Muscle of leg (tissue), 16 donors: ENCODE measurements at places on chromosomes 12 and 14. TPM values are rescaled to one million over a fixed set of nuclear protein-coding genes. Genes with fewer than 3 reads are reported as not detected.
A peak's percentile ranks its signal among the peaks of the same experiment; 100 is the strongest.

- DNase-seq: peak; percentile 79
Observed at GRCh38 chr14:83300476-83301064, 1766.9 kb upstream of the SEL1L start.

Gene TAS2R14
- 2.5 TPM for total RNA-seq

DNA sequence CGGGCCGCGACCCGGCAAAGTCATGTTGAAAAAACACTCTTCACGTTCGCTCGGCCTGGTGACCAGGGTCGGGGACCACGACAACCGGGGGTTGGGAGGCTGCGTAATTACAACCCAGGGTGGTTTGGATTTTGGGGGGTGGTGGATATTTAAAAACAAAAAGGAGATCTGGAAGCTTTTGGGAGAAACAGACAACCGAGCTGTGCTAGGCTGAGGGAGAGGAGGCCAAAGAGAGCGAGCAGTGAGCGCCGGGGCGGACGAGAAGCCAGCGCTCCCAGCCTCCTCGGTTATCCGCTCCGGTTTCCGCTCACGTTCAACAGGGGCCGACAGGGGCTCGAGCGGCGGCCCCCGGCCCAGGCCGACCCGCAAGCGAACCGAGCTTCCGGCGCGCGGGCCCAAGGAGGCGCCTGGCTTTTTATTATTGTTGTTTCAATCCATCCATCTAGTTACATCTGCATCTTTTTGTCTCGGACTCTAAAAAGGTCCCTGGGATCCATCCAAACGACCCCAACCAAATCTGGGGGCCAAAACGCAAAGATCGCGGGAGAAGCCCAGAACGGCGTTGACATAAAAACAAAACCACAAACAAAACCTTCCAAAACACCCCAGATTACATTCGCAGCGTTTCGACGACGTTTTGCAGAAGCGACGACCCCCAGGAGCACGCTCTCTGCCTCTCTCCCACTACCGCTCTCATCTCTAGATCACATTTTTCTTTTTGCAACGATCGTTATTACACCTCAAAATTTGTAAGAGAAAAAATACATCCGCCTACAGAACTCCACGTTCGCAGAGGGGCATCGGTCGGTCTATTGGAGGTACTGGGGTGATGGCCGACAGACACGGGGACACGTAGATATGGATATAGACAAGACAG is 771 bp downstream of the OTX2 start:
- no peak for DNase-seq

Gene LMO3
- 1.8 TPM for total RNA-seq

DNA sequence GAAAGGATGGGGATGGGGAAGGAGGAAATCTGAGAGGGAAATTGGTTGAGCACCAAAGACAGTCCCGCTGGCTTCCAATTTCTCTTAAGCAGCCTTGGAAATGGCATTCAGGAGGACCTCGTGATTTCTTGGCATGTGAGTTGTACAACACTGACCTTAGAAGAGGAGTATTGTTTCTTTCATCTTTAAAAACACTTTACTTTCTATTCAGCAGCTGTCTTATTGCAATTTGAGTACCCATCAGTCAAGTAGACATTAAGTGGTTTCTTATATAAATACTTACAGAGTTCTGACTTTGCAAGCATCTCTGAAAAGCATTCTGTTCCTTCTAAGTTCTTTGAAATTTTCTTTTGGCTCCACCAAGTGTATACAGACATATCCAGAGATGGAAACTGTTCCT is 83.2 kb downstream of the LMNTD1 start:
- DNase-seq: no peak

Gene PLEKHG7
- total RNA-seq: 0.18 TPM

DNA sequence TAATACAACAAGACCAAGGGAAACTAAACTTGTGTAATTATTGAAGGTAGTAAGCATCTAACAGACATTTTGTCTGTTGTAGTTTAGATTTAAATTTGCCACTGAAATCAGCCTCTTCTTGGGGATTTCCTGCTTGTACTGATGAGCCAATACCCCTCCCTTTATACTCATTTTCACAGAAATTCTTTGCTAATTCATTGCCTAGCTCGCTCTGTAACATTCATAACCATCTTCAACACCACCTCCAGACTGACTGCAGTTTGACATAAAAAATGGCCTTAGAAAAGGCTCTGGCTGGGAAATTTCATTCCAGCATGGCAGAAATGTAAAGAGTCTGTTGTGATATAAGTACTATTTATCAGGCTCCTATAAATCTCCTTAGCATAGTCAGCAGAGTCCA is 109.7 kb upstream of the FLRT2 start:
- no peak for DNase-seq

GRCh38 chr12:74776378-74776777 is 238.7 kb downstream of the ATXN7L3B start:
- DNase-seq: no peak

Gene MYBPC1
- total RNA-seq: 2,328 TPM

DNA sequence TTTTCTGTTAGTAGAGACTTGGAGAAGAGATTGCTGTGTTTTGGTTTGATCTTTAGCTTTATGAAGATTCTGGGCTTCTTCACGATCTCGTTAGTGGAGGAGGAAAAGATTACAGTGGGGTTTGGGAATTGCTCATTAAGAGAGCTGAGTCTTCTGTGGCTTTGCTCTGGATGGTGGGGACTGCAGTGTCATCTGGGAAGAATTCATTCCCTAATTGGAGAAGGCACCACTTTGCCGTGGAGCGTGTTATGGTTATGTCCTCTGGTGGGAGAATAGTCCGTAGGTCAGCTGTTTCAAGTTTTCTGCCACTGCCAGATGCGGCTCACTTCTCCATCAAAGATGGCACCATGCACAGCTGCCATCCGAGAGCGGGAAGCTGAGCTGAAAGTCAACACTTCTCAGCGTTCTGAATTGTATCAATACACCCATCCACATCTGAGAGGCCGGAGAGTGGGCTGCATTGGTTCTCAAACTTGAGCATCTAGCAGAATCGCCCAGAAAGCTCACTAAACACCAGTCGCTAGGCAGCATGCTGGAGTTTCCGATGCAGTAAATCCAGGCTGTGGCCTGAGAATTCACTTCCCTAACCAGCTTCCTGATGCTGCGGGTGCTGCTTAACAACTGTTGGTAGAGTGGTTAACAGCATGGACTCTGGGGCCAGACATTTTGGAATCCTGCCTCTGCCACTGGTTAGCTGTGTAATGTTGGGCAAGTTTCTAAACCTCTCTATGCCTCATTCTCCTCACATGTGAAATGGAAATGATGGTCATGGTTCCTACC is 117.8 kb downstream of the PLXNC1 start:
- peak; percentile 70 for DNase-seq

Gene PZP
- 0.40 TPM for total RNA-seq

- no peak for DNase-seq
Observed at GRCh38 chr12:107822356-107822755, 47.9 kb downstream of the ASCL4 start.

- no peak for DNase-seq
Observed at GRCh38 chr12:31366104-31366621, 40.2 kb upstream of the SINHCAF start.

DNA sequence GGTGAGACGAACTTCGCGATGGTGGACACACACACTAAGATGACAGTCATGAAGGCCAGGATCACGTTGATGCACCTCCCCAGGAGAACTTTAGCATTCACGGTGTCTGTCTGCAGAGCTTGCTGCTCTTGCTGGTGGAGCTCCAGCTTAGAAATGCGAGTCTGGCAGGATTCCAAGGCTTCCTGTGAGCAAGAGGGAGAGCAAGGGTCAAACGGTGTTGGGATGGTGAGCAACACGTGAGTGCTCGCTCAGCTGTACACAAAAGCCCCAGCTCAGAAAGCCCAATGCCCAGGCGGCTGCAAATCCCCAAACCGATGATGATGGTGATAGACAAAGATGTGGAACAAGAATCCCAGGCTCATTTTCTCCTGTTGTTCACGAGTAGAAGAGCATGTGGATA is 78.8 kb downstream of the TMCC3 start:
- peak; percentile 48 for DNase-seq

Gene AQP6
- total RNA-seq: 0.13 TPM

DNA sequence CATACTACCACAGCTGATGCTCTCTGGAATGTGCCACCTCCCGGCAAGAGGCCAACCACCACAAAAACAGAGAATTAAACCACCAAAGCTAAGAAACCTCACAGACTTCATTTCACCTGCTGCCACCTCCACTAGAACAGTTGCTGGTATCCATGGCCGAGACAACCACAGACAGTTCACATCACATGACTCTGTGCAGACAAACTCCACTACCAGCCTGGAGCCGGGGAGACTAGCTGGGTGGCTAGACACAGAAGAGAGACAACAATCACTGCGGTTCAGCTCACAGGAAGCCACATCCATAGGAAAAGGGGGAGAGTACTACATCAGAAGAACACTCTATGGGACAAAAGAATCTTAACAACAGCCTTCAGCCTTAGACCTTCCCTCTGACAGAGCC is 78.2 kb downstream of the RALGAPA1 start:
- no peak for DNase-seq

GRCh38 chr14:52730709-52731111 is 744 bp downstream of the STYX start:
- peak; percentile 53 for DNase-seq

GRCh38 chr12:54417712-54418440 is 1.2 kb downstream of the ITGA5 start:
- DNase-seq: peak; percentile 74

Gene MYF6
- 105 TPM for total RNA-seq

Gene DIO2
- 0.80 TPM for total RNA-seq

DNA sequence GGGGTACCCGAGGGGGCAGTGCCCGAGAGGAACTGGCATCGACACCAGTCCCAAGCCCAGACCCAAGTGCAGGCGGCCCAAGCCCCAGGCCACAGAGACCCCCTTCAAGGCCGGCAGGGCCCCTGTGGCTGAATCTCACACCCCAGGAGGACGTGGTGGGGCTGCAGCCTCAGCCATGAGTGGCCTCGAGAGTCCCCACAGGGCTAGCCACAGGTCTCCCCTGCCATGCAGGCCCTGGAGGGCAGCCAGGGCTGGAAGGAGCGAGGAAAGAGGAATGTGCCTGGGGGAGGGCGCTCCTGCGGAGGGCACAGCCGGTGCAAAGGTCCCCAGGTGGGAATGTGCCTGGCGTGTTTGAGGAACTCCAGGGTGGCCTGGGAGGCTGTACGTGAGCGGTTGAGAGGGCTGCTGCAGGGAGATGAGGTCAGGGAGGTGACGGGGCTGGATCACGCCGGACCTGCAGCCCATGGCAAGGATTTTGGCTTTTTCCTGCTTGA is 86.1 kb downstream of the NCOR2 start:
- no peak for DNase-seq

GRCh38 chr14:68768316-68768715 is 24.6 kb downstream of the ZFP36L1 start:
- DNase-seq: no peak

- DNase-seq: no peak
Observed at GRCh38 chr14:77248666-77249065, 22.3 kb downstream of the NGB start.

DNA sequence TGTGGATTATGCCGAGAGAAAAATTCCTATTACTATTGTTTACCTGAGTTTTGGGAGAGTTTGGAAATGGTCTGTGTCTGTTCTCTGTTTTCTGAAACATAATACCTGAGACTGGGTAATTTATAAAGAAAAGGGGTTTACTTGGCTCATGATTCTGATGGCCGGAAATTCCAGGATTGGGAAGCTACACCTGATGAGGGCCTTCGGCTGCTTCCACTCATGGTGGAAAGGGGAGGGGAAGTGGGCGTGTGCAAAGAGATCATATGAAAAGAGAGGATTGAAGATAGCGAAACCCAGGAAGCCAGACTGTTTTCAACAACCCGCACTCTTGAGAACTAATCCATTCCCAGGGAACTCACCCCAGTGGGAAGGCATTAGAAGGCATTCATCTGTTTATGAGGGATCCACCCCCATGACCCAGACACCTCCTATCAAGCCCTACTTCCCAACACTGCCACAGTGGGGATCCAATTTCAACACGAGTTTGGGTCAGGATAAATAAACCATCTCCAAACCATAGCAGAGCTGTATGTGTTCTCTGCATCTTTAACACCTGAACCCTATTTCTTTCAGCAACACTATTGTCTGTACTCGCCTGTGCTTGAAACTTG is 51.1 kb downstream of the APAF1 start:
- DNase-seq: no peak

Gene TRHDE
- 2.3 TPM for total RNA-seq

- peak; percentile 31 for DNase-seq
Observed at GRCh38 chr14:27528328-27528727, 930.5 kb upstream of the NOVA1 start.

DNA sequence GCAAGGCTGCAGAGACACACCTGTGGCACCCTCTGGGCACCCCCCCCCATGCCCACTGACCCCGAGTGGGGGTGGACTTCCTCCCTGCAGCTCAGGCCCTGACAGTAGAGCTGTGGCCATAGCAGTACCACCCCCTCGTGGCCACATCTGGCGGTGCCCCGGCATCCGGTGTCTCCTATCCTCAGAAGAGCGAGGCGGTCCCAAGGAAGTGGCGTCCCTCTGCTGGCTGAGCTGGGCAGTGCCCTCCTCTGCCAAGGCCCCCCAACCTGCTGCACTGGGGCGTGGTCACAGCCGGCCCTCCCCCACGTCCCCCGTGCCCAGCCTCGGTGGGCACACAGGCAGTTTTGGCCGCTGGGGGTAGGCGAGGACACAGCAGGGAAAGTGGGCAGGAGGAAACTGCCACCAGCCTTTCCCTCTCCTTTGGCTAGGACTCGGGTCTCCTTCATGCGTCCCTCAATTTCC is 6.0 kb upstream of the SLC6A12 start:
- DNase-seq: no peak

GRCh38 chr12:6458281-6459003 is 6.6 kb downstream of the TAPBPL start:
- no peak for DNase-seq

Gene TAS2R30
- total RNA-seq: 4.3 TPM

DNA sequence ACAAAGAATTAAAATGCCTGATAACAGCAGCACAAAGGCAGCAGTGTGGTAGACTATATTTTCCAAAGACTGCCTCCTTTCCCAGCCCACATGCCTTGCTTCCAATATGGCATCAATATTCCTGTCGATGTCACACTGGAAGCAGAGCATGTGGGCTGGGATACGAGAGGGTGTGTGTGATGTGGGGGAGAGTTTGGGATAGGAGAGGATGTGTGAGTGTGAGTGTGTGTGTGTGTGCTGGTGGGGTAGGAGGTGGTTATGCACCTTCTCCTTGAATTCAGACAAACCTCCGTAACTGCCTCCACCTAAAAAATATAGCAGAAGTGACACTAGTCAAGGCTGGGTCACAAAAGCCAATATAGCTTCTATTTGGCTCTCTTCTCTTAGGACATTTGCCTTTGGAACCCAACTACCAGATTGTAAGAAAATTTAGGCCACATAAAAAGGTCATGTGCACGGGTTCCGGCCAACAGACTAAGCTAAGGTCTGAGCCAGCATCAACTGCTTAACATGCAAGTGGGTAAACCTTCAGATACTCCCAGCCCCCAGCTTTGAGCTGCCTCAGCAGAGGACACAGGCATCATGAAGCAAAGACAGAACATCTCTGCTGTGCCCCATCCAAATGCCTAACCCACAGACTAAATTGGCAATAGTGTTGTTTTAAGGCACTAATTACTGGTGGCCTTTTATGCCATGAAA is 29.5 kb downstream of the SPPL3 start:
- no peak for DNase-seq

Gene FAM222A
- total RNA-seq: 4.7 TPM

DNA sequence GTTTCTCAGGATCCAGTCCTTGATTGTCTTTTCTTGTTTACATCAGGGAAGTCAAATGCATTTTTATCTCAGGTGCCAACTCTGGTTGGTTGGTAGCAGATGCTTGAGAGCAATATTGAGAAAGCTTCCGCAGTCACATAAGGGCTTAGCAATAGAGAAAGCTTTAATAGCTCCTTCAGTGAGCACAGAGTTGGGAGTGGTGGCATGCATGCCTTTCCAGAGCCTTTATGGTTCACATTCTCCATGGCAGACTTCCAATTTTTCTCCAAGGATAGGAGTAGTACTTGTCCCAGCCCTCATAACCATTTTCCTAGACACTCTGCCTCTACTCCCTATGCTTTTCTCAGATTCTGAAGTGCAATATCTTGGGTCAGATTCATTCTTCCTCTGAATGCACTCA is 280.4 kb downstream of the AEBP2 start:
- DNase-seq: no peak
